ENCODE measurements at places on chromosomes 3 and 15.

GRCh38 chr15:46676233-46677206 is 1040.8 kb upstream of the SEMA6D start:
- DNase-seq, result no peak

DNA sequence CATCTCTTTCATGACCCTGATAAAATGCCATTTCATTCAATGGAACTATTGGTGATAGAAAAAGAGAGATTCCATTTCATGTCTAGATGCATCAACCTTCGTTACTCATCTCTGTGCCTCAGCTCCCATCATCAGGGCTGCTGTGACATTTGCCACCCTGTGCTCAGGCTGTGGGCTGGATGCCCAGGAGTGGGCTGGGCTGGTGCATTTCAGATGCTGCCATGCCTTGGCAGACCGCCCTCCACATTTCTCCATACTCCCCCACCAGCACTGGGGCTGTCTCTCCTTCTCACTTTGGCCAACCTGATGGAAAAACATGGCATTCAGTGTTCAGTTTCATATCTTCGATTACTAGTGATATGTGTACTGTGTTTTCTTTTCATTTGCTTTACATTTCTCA is 59.1 kb downstream of the DNASE1L3 start:
- no peak for DNase-seq

GRCh38 chr3:66709532-66709931 is 208.7 kb upstream of the LRIG1 start:
- DNase-seq, result no peak

DNA sequence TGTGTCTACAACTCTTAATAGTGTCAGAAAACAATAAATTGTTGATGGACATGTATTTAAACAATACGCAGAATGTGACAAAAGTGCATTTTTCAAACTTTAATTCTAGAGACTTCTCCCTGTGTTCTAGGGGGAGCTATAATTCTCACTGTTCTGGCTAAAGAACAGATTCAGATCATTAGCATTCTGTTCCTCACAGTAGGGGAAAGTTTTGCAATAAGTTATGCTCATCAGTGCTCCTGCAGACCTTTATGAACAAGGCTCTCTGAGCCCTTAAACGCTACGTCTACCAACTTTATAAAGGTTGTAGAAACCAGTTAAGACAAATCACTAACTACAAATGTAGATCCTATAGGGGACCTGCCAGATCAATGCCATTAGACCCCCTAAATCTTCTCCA is 444.2 kb downstream of the SQOR start:
- DNase-seq, result no peak

GRCh38 chr3:101011136-101011535 is 17.9 kb upstream of the ABI3BP start:
- DNase-seq, result no peak

GRCh38 chr15:96992817-96993216 is 662.3 kb downstream of the NR2F2 start:
- no peak for DNase-seq

DNA sequence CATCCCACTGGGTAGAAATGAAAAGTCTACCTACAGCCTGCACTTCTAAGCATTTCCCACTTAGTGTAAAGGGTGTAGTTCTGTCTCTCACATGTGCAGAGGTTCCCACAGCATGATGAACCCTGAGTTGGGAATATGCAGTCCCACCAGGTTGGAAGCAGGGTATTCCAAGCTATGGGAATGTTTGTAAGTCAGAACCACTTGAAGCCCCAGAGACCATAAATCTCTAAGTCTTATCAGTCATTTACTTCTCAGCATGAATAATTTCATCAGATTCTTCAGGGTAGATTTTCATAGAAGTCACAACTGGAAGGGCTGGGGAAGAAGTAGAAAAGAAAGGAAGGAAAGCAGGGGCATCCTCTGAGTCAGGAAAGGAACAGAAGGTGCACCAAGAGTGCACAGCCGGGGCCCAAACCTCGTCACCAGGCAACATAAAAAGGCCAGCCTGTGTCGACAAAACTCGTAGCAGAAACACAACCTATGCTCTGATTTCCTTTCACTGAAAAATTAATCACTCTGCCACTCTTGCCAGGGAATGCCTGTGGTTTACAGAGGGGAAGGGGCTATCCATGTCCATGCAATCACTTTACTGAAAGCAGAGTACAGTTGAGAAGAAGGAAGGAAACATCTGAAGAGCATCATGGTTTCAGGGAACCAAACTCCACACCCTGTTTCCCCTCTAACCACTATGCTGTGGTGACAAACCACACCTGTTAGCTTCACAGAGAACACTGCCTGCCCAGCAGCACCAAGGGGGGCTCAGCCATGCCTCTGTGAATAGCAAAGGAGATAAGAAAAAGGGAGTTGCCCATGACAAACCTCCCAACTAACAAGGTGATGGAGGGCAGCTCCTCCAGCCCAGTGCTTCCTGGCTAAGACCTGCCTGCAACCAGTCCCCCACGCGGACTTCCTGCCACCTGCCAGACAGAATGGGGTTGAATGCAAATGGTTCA is 40.5 kb downstream of the SH3BP5 start:
- peak; percentile 90 for DNase-seq

- DNase-seq, result no peak
Observed at GRCh38 chr3:14890476-14890875, 56.9 kb upstream of the NR2C2 start.

GRCh38 chr3:183577346-183577745 is 21.8 kb upstream of the KLHL6 start:
- DNase-seq, result no peak

GRCh38 chr3:13715167-13715954 is 164.5 kb downstream of the WNT7A start:
- DNase-seq, result peak; percentile 37

- DNase-seq, result no peak
Observed at GRCh38 chr3:24457719-24458118, 36.9 kb downstream of the THRB start.

GRCh38 chr3:45778761-45779201 is 17.6 kb downstream of the SLC6A20 start:
- no peak for DNase-seq

DNA sequence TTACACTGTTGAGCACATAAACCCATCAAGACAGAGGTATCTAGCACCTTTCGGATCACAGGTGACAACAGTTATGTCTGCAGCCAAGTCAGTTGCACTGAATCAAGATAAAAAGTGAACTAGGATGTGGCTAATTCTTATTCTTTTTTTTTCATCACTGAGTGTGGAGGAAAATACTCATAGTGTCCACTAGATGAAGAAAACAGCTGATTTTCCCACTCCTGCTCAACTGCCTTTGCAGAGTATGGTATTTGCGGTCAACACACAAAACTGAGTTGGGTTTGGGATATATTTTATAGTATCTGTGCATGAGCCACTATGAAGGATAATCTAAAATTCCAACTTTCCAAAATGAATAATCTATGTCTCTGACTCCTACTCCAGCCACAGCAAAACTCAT is 32.5 kb downstream of the IL17RD start:
- DNase-seq, result no peak

DNA sequence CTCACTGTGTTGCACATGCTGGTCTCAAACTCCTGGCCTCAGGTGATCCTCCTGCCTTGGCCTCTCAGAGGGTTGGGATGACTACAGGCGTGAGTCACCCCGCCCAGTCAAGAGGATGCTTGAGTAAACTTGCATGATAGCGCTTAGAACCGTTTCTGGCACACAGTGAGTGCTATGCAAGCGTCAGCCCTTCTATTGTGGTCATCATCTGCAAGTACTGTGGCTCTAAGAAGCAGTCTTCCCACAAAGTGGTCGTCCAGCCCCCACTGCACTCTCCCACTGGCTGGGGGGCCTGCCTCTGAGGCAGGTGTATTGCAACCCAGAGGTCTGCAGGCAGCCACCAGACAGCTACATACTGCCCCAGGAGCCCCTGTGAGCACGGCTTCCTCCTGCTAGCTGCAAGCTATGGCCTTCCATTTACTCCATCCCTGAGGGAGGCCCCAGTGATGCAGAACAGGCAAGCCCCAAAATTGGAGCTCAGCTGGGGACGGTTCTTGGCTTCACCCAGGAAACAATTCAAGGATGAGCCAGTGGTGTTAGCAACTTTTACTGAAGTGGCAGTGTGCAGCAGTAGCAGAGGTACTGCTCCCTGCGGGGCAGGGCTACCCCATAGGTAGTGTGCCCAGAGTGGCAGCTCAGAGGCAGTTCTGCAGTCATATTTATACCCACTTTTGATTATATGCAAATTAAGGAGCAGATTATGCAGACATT is 95.4 kb downstream of the LSM3 start:
- no peak for DNase-seq

- DNase-seq, result no peak
Observed at GRCh38 chr15:39016706-39017105, 452.1 kb upstream of the RASGRP1 start.

- no peak for DNase-seq
Observed at GRCh38 chr15:48643776-48644466, 1.6 kb downstream of the FBN1 start.

GRCh38 chr15:67521029-67521782 is at the start of gene C15orf61:
TSS of gene C15orf61 (plus strand) at chr15:67521131. CDS start at chr15:67521249, 118 bp downstream.
- peak; percentile 89 for DNase-seq

DNA sequence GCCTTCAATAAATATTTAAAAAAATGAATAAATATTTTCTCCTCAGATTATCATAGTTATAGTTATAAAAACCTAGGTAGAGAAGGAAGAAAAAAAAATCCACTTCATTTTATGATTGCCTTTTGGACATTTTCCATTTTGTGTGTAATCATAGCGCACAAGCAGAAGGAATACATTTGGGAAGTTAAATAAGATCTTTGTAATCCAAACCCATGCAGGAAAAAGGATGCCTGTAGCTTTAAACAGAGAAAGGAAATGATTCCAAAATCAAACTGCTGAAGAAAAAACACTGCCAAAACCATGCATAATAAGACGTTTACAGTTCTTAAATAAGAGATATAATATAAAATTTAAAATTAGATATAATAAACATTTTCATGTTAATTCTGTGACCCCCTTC is 7.4 kb upstream of the CCDC54 start:
- DNase-seq, result no peak

DNA sequence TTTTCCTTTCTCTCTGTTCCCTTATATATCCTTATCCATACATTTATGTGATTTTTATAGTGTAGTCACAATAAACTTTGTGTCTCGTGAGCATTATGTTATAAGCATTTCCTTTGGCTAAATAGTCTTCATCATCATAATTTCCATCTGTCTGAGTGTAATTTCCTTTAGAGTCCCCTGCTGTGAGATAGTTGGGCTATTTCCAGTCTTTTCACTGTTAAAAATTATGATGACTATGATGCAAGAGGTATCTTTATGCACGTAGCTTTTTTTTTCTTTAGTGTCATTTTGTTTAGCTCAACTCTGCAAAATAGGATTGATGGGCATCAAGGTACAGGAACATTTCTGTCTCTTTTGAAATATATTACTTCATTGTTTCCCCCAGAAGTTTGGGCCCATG is 26.9 kb upstream of the CA12 start:
- DNase-seq, result no peak

DNA sequence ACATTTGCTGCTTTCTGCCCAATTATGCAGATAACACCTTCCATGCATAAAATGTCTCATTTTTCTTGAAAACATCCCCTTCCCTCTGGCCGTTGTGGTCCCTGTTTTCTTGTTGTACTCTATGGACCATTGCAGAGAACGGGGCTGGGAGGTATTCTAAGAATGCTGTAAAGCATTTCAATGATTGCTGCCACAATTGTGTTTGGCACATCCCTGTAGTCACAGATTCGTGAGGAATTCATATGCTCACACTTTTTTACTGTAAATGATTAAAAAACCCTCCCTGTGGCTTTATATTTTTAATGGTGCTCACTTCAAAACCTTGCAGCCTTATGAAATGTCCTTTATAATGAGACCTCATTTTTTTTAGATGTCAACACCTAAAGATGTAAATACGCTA is 207.2 kb upstream of the GBE1 start:
- no peak for DNase-seq

DNA sequence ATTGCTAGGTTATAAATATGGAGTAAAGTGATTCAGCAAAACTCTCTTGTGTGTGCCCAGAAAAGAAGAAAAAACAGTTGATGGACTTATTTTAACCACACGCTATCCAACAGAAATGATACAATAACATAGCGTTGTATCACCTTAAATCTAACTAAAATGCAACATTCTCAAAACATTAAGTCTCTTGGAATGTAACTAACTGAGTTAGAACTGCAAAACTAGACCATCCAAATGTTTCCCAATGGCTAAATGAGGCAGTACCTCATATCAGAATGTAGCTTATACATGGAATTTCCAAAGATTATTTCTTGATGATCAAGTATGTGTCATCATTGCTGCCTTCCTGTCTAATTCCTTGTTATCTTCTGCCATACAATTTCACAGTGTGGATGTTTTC is 187.9 kb downstream of the CNTN3 start:
- no peak for DNase-seq

GRCh38 chr3:194465920-194466570 is 20.8 kb downstream of the ATP13A3 start:
- DNase-seq, result no peak

GRCh38 chr3:25474052-25474451 is 46.0 kb downstream of the RARB start:
- DNase-seq, result no peak

DNA sequence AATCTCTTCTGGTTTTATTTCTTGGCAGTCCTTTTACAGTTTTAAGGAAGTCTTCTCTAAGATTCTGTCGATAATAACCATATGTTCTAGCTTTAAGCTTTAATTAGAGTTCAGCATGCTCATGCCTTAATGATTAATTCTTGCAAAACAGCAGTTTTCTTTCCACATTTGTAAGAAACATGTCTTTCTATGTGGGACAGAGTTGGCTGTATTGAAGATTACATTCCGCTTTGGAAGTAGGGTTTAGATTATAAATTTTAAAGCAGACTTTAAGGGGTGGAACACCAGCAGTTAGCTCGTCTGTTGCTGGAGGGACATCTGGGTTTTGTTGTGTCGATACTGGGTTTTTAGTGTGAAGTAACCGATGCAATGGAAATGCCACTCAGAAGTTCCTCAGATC is 35.3 kb downstream of the SQOR start:
- no peak for DNase-seq

GRCh38 chr15:38874464-38874863 is 309.9 kb upstream of the RASGRP1 start:
- no peak for DNase-seq

GRCh38 chr3:187014417-187014864 is 84.1 kb downstream of the ST6GAL1 start:
- DNase-seq, result no peak

DNA sequence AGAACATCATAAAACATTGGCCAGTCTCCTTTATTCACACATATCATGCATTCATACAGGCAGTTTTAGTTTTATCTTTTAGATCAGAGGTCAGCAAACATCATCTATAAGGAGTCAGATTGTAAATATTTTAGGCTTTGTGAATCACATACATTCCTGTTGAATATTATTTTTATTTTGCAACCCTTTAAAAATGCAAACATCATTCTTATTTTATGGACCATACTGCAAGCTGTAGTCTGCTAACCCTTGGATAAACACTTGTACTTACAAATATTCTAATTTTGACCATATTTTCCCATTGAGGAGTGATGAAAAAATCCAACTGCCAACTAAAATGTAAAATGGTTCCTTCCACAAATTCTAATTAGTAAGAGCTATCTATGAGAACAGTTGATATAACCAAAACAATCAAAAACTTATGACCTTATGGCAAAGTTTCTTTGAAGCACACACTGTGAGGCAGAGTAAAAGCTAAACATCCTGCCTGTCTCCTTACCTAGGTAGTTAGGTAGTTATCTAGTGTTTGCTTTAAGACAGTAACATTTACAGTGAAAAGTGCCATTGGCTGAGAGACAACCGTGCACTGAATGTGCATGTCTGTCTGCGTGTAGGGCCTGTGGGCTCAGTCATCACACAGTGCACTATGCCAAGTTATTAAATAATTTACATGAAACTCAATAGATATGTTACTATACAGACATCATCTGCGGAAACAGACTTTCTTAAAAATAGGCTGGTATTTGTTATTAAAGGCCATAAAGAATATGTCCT is 57.7 kb downstream of the PIK3R4 start:
- no peak for DNase-seq

- no peak for DNase-seq
Observed at GRCh38 chr15:47390208-47390765, 327.0 kb upstream of the SEMA6D start.

Data from activated CD8-positive, alpha-beta memory T cell treated with anti-CD3 and anti-CD28 coated beads, Interleukin-2, amount 10 ng/mL, durations not matched to agents 7 days and 5 days (primary cell).